ENCODE measurements at places on chromosomes 4 and X.

GRCh38 chr4:106502106-106502699 lies 133.6 kb upstream of the GIMD1 start:
- DNase-seq = no peak

GRCh38 chrX:101078716-101079598 lies at the start of gene TMEM35A:
Gene TMEM35A (plus strand): TSS chrX:101078879. CDS start chrX:101079003, 124 bp downstream.
- no peak for DNase-seq

DNA sequence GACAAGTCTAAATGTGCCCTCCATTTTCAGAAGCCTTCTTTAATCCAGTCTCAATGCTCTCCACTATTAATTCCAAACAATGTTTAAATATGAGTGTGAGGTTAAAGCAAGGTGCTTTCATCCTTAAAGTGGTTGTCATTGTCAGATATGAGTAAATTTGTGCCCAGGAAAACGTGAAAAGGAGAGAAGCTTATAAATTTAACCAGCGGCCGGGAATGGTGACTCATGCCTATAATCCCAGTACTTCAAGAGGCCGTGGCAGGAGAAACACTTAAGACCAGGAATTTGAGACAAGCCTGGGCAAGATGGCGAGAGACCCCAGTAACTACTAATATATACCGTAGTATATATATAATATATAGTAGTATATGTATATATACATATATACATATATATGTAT lies 270.0 kb downstream of the ARHGAP24 start:
- no peak for DNase-seq

DNA sequence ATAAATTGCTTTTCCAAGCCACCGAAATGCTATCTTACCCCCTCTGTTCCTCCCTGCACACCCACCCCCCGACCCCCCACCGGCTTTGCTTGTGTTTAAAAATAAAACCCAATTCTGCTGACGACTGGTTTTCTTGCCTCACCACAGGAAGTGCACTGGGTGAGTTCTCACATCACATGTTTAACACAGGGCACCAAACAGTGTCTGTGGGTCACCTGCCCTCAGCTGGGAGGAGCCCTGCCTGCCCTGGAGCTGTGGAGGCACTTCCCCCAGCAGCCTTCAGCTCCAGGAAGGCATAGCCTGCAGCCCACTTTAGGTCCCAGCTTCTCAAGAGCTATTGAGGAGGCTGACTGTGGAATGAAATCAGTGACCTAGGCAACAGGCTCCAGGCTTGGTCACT lies 8.8 kb downstream of the TMEM255A start:
- DNase-seq = no peak

- no peak for DNase-seq
These were observed 104.1 kb upstream of the MCF2 start for GRCh38 chrX:139811942-139812629.

DNA sequence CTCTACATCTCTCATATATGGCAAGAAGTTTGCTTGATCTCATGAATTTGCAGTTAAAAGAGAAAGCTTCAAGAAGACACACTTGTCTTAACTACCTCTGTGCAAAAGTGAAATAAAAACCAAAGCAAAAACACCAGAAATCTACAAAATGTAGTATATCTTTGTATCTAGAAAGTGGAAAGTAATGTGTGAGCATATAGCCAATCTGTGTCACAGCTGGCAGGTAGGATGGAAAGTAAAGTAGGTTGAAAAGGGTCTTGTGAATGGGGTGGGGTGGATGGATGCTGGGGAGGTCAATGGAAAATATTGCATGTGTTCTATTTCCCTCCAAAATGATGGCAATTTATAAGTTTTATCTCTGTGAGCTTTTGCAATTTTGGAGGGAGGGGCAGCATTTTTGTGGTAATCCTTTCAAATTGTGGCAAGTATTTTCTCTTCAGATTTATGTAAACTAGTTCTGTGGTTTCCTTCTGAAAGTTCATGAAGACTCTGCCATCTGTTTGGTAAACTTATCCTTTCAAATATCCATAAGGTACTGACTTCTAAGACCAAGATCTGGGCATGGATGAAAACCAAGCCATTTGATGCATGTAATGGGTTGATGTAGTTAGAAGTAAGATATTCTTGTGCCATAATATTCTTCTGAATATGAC lies 215.9 kb upstream of the GIMD1 start:
- no peak for DNase-seq

DNA sequence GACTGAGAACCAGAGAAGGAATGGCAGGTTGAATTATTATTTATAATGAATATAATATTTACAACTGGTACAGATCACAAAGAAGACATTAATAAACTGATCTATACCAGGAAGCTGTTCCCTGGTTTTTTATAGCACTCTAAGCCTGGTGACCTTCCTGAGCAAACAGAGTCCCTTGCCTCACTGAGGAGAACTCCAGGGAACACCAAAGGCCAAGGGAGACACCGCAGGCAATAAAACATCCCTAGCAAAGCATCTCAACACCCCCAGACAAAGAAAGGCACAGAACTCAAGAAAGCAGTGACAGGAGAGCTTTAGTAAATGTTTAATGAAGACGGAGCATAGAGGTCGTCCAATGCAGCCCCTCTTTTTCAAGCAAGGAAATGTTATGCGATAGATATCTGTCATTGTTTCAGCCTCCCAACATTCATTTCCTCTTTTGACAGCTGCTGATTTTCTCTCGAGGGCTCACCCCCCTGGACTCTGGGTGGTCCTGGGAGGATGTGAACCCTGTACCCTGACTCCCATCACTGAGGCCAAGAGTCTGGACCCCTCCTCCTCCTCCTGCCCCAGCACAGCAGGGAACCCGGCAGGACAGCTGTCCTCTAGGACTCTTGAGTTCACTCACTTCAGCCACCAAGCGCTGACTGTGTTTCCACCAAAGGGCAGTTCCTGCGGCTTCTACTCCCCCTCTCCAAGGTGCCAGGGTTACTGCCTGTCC lies 342.5 kb upstream of the GATB start:
- no peak for DNase-seq

GRCh38 chrX:105063743-105064142 lies 156.8 kb downstream of the TEX13A start:
- no peak for DNase-seq

GRCh38 chr4:55635741-55636655 lies at the start of gene NMU:
Gene NMU (minus strand): TSS chr4:55636298. CDS start chr4:55636192, 106 bp downstream.
- no peak for DNase-seq

DNA sequence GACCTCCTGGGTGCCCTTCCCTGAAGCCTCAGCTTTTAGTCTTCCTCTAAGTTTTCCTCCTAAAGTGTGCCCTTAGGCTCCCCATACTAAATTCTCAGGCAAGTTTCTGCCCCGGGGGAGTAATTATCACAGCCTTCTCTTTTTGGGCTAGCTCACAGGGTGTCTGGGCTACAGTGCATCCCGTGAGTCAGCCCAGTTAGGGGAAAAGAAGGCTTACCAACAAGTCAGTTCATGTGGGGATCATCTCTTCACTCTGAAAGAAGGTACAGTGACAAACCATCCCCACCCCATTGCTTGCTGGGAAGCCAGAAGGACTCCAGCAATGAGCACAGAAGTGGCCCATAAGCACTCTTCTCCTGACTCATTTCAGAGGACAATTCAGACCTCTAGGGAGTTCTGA lies 134.7 kb upstream of the FAM9C start:
- DNase-seq = no peak

DNA sequence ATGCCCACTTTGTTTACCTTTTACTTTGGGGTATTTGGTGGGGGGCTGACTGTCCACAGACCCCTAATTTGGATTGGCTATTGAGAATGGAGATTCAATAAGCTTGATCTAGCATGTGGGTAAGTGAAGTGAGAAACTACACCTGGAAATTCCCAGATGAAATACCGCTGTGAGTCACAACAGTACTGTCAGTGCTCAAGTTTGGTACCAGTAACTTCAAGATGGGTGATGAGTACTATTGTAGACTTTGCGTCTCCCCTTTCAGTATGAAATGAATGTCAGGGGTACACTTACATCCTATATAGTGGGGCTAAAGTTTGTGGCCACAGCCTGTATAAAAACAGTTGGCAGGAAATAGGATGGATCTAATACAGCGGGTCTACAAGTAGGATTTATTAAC lies 33.3 kb downstream of the HMGN5 start:
- no peak for DNase-seq

DNA sequence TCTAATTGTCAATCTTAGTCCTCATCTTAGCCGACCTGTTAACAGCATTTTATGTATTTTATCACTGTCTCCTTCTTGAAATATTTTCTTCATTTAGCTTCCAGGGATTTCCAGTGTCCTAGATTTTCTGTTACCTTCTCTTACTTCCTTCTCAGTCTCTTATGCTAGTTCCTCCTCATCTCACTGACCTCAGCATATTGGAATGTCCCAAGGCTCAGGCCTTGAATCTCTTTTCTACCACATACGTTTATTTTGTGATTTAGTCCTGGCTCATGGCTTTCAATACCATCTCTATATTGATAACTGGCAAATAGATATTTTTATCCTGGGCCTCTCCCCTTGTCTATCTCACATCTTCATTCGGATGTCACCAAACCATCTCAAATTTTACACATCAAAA lies 61.1 kb downstream of the IQCM start:
- DNase-seq = no peak

GRCh38 chr4:96835991-96836390 lies 996.1 kb downstream of the PDHA2 start:
- DNase-seq = no peak

- DNase-seq = no peak
These were observed 34.7 kb downstream of the IRS4 start for GRCh38 chrX:108701633-108702032.

- no peak for DNase-seq
These were observed 21.3 kb upstream of the CDKN2AIP start for GRCh38 chr4:183422962-183423631.

DNA sequence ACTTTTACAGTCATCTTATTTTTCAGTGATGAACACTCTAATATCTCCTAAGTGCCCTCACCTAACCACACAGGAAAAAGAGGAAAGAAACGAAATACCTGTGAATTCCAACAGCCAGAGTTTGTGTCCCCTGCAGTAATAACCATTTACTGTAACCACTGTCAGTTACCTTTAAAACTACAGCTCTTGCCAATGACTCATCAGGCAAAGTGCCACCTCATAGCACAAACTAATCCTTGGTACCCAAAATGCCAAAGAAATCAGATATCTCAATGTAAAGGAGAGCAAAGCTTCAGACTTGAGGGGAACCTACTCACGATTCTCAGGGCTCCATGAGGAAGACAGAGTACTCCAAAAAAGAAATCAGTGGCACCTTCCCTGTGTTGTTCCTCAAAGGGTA lies 146.5 kb downstream of the NDST3 start:
- no peak for DNase-seq

- DNase-seq = no peak
These were observed 18.8 kb downstream of the L1CAM start for GRCh38 chrX:153867139-153867538.

DNA sequence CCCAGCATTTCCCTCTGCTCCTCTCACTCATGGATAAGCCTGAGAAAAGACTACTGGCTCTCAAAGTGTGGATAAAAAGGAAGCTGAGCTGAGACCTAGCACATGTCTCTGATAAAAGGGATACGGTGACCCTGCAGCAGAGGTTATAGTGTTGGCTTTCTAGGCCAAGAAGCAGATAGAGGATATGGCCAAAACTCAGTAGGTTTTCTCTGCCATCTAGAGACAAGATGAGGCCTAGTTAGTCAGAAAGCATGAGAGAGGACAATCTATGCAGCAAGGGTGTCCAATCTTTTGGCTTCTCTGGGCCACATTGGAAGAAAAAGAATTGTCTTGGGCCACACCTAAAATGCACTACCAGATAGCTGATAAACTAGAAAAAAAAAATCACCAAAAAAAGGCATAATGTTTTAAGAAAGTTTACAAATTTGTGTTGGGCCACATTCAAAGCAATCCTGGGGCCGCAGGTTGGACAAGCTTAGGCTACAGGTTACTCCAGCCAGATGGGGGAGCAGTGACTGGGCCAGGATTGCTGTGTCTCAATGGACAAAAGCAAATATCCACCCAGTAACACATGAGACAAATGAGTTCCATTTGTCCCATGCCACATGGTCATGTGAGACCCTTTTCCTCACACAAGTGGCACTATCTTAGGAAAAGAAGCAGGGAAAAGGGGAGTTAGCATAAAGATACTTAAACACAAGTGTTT lies 411.4 kb downstream of the INPP4B start:
- no peak for DNase-seq

DNA sequence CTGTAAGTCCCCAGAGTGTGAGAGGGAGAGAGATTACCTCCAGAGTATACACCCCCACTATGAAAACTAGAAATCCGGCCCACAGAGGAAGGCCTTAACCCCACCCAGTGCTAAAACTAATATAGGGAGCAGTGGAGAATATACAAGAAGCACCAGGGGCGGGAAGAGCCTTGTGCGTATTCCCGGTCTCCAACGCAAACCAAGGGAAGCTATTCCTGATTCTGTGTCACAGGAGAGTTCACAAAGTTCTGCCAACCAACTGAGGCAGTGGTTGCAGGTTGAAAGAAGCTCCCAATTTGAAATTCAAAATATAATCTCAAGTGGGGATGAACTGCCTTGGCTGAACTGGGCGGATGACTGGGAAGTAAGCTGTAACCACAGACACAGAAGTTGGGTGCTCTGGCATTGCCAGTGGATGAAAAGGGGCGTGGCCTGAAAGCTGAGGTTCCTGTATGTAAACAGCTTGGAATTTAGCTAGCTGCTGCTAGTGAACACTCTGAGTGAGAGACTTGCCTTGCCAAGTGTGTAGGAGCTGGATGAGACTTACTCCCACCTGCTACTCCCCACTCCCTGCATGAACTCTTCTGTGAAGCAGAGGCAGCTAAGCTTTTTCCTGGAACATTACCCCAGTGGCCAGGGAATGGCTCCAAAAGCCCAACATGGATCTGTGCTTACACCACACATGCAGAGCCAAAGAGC lies 32.7 kb downstream of the ELF2 start:
- DNase-seq = no peak

GRCh38 chrX:133249266-133250058 lies 31.3 kb upstream of the TFDP3 start:
- no peak for DNase-seq

DNA sequence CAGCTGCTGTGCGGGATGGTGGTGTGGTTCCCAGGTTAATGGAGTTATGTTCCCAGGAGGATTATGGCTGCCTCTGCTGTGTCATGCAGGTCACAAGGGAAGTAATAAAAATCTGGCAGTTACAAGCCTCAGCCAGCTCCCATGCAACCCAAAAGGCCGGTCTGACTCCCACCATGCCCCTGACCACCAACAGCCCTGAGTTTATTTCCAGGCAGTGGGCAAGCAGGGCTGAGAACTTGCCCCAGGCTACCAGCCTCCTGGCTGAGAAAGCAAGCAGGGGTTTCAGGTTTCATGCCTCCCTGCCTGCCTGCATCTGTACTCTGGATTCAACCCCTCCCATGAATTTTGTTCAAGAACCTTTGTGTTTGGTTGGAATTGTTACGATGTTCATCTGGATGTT lies 732.7 kb upstream of the POU3F4 start:
- DNase-seq = no peak

GRCh38 chr4:15385928-15386327 lies 41.9 kb upstream of the C1QTNF7 start:
- no peak for DNase-seq

GRCh38 chr4:151035911-151036310 lies 20.8 kb upstream of the LRBA start:
- no peak for DNase-seq

DNA sequence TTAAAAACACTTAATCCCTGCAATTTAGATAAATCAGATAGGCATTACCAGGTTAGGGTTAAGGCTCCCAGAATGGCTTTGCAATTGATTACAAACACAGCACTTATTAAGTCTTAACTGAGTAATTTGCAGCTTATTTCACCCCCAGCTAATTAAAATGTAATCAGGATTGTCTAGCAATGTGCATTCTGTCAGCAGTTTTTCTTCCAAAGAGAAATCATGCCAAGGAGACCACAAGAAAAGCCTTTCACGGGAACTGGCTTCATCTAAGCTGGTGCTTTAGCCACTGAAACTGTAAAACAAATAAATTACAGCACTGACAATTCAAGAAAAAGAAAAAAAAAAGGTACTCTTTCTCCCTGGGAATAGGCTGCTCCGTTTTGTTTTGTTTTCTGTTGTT lies 2.1 kb downstream of the ANOS1 start:
- no peak for DNase-seq
